ENCODE measurements at places on chromosomes 7 and 10.

DNA sequence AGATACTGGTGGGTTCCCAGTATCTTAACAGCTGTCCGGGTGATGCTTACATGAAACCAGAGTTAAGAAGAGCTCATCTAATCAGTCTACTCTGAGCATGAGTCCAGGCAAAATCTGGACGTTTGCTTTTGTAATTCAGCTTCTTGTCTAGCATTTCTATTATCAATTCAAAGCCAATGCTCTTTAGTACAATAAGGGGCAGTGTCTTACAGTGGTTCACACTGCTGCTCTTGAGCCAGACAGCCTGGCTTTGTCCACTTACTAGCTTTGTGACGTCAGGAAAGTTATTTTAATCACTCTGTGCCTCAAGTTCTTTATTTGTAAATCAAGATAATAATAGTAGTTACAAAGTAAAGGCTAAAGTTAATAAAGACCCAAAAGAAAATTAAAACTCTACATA, 227.3 kb upstream of the TCF7L2 start:
- DNase-seq, result no peak

GRCh38 chr7:47979832-47980181, 392 bp upstream of the HUS1 start:
- no peak for DNase-seq

DNA sequence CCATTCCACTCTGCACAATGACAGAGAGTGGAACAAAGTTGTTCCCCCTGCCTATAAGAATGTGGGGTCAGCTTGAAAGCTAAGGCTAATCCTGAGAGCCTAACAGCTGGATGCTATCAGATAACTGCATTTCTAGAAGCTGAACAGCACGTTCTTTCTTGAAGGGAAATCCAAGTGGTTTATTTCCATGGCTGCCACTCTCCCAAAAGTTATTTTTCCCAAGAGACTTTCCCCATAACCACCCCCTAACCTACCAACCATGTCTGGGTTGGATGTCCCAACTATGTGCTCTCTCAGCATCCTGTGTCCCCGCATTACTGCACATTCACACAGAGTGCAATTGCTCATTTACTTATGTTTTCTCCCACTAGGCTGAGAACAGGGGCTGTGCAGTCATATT, 140.7 kb upstream of the ANKRD1 start:
- DNase-seq, result no peak

DNA sequence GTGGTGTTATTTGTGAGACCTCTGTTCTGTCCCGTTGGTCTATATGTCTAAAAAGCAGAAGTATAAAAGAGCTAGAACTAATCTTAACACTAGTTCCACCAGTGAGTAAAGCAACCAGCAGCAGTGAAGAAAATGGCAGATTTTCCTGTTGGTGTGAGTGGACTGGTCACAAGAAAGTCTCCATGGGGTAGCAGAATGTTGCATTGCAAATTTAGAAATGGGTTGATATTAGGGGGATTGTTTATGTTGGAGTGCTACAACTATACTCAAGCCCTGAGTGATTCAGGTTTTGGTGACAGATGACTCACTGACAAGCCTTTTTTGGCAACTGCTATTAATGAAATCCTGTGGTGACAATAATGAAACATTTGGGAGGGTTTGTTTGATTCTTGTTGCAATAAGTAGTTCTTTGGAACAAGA, 5.6 kb downstream of the AVL9 start:
- no peak for DNase-seq

DNA sequence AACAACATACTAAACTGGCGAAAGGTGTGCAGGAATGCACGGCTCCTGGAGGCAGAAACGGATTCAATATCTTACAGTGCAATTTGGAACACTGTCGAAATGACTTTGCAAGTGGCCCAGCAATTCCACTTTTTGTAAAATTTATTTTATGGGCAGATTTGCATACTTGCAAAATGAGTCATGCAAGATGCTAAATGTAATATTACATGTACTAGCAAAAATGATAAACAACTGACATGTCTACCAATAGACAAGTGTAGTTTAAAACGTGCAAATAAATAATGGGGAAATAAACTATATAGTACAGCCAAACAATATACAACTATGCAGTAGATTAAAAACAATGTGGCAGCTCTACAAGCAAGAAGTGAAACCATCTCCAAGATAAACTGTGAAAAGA, 97.7 kb downstream of the ARHGAP12 start:
- no peak for DNase-seq

DNA sequence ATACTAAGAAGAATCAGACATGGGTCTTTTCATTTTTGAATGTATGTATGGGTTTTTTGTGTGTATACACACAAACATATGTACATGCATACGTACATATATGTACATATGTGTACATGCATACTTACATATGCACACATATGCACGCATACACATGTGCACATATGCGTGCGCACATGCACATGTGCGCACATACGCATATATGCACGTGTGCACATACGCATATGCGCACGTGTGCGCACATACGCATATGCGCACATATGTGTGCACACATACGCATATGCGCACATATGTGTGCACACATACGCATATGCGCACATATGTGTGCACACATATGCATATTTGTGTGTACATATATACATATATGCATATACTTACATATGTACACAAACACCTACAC, 4.9 kb upstream of the BMPR1A start:
- DNase-seq, result no peak

- DNase-seq, result no peak
These were observed 96.6 kb upstream of the NPTX2 start for GRCh38 chr7:98520356-98520951.

DNA sequence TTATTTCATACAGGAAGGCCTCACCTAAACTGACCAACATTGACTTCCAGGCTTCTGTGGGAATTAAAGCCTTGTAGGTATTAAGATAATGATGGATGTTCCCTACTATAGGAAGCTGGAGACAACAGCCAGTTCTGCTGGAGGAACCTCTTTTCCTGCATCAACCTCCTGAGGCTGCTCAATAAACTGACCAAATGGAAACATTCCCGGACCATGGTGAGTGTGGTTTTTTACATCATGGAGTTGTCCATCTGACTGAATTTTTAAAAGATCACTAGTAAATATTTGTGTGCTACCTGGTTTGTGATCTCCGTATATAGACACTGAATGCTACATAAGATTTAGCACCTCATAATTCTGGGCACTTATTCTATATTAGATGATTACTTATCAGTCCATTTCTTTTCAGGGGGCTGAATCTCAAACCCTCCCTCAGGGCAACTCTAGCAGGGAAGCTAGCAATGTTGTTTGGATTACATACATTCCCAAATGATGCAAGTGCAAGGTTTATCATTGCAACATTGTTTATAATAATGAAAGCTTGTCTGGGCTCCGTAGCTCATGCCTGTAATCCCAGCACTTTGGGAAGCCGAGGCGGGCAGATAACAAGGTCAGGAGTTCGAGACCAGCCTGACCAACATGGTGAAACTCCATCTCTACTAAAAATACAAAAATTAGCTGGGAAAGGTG, 21.5 kb upstream of the SMKR1 start:
- no peak for DNase-seq

- DNase-seq, result no peak
These were observed 241.7 kb downstream of the GATA3 start for GRCh38 chr10:8296090-8296733.

DNA sequence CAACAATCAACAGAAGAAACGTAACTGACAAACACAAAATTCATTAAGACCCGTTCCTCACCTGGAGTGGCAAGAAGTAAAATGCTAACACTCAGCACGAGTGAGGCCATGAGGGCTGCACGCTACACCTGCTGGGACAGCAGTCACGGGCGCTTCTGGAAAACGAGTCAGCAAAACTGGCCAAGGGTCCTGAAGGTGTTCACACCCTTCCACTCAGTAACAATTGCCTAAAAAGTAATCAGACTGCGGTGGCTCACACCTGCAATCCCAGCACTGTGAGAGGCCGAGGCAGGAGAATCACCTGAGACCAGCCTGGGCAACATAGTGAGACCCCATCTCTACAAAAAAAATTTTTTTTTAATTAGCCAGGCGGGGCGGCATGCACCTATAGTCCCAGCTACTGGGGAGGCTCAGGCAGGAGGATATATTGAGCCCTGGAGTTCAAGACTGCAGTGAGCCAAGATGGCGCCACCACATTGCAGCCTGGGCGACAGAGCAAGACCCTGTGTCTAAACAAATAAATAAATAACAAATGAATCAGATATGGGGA, 199.1 kb downstream of the MAD1L1 start:
- no peak for DNase-seq

DNA sequence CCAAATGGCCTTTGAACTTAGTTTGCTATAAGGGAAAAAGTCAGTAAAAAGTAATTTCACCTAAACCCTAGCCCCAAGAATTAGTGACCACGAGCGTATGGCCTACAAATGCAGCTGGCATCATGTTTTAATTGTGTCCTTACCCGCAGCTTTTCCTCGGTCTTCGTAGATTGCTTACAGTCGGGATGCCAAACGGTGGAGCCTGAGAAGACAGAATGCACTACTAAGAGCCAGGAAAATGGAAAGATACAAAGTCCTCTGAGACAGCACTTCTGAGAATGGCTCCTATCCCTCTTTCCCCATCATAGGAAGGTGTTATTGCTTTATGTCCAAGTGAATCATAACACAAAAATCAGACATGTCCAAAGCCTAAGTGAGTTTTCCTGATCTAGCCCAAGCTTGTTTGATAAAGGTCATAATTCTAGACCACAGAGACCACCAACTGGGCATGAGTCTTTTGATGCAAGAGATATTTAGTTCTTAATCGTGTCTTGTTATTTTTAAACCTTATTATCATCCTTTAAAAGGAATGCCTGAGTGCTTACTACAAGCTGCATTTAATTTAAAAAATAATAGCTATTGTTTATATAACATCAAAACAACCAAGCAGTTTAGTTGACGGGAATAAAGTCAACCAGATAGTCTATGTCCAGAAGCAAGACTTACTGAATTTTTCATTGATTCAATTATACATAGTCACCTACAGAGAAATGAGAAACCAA, 83.7 kb upstream of the AFAP1L2 start:
- DNase-seq, result no peak

DNA sequence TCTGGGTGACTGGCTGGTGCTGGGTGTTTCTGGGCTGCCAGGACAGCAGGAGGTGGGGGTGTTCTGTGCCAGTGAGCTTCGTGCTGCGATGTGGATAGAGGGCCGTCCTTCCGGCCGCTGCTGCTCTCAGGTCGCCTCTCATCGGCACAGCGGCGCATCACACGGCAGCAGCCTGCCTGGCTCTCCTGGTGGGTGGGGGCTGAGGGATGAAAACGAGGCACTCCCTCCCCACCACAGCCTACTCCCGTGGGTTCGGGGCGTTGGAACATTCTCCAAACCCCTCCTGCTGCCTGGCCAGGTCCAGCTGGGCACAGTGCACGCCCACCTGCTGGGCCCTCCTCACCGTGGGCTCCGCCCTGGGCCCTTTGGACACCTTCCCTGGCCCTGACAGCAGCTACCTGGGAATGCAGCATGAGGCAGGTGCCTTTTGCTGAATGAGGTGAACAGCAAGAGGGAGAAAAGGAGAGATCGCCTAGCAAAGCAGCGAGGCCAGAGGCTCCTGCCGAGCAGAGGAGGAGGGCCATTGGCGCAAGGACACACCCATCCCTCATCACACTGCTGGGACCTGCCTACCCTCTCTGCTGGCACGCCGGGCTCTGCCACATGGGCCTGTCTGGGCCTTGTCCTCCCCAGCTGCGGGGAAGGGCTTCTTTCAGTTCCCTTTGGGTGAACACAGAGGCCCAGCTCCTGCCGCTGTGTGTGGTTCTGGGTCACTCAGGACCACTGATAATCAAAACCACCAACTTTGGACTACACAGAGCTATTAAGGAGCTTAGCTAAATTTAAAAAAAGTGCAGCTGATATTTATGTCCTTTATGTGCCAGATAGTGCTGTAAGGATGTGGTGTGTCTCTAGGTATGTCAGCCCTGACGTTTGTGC, 33.4 kb downstream of the INPP5A start:
- DNase-seq, result no peak

DNA sequence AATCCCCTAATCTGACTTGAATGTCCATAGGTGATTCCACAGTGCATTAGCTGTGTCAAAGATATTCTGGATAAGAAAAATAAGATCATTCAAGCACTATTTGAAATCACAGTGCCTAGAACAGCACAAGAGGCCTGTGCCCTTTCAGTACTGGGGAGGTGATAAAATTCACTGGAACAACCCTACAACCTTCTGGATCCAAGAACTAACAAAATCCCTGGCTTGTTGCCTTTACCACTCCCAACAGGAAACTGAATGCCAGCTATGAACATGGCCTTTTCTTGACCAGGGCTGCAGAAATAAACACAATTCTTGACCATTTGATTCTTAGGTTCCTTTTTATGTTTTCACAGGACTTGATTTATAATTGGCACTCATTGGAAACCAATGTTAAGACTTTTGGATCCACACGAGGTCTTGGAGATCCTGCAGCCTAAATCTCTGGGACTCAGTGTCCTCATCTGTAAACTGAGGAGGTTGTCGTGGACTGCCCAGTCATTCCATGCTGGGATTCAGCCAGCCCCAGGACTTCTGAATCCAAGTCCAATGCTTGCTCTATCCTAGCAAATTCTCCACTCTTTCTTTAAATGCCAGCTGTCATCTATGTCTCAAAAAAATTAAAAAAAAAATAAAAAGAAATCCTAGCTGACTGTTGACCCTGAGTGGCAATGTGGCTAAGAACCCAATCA, 624.7 kb downstream of the KCNMA1 start:
- DNase-seq, result no peak

DNA sequence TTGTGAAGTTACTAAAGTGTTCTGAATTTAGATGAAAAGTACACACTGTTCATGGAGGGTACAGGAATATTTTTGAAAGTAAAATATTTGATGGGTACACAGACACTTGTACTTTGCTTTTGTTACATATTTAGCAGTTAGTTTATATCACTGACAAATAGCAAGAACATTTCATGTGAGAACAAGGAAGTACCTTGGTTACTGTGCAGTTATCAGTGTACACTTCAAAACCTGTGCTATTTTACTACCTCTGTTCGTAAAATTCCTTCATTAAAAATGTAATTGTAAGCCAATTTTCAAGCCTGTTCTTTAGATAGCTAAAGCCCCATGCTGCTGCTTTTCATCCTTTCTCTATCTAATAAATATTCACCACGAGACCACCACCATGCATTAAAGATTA, 39.8 kb upstream of the WASL start:
- DNase-seq, result no peak

GRCh38 chr7:133051066-133051465, 30.8 kb downstream of the CHCHD3 start:
- no peak for DNase-seq

GRCh38 chr7:28351450-28351849, 60.9 kb upstream of the CREB5 start:
- no peak for DNase-seq

GRCh38 chr7:141920281-141920680, 4.1 kb downstream of the OR9A4 start:
- DNase-seq, result no peak
